ENCODE measurements at places on chromosomes 2 and 18.

GRCh38 chr2:219916726-219917440, 289.5 kb downstream of the SLC4A3 start:
- DNase-seq: no peak

DNA sequence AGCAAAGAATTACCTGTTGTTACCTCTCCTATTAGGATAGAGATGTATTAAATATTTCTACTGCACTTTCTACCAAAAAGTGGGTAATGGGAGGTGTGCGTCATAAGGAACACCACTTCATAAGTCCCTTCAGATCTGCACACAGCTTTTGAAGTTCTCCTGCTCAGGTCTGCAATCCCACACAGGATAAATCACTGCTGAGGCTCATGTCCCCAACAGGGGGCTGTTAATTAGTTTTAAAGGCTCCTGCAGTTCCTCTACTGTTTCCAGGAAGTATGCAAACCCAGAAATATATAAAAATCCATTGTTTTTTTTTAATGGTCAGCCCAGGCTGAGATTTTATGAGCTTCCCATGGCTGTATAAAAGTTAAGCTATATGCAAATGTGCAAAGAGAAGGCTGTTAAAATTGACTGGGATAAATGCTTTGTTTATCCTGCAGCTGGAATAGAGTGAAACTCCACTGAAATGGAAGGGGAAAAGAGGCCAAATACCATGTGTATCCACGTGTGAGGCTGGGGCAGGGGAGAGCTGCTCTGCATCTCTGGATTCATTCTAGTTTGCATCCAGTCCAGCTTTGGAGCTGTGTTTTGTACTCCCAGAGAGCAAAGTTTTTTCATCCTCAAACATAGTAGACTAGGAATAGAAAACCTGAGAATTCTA, 903.7 kb downstream of the TDRD15 start:
- DNase-seq: no peak

GRCh38 chr2:119142824-119143223, 15.7 kb downstream of the C1QL2 start:
- no peak for DNase-seq

DNA sequence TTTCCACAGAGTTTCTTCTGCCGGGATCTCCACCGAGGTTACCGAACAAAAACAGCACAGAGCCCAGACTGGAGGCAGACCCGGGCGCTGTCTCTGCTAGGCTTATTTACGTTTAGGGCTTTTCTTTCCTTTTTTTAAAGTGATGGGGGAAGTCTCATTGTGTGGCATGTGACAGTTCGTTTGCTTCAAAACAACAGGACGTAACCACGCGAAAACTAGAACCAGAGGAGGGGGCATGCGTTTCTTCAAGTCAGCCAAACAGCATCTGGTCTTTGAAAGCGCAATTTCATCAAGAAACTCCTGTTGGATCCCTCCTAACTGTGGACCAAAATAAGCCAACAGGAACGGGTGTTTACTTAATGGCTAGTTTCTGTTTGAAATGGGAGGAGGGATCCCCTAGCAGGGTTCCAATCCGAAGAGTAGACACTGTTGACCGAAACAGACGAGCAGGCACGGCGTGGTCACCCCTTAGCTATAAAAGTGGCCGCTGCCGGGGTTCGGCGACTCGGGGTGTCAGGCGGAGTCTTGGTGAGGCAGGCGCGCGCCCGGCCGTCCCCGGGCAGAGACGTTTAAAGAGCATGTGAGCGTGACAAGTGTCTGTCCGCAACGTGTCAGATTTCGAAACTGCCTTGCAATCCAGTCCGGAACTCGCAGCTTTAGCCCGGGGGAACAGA, 997 bp upstream of the TGIF1 start:
- peak; percentile 84 for DNase-seq

DNA sequence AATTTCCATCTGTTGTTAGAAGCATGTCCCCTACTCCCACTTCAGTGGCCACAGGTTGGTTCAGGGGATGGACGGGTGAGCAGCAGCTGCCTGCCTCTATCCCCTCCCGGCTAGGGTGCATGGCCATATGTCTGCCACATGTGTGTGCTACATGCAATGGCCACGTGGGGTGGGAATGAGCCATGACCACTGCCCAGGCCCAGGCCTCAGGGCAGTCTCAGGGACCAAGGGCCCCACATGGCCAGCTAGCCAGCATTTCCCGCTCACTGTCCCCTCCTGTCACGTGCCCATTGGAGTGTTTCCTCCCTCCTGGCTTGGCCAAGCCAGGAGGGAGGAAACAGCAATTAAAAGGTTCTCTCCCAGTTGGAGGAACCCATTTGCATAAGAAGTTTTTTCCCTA, 117.1 kb downstream of the KCNS3 start:
- DNase-seq: no peak

DNA sequence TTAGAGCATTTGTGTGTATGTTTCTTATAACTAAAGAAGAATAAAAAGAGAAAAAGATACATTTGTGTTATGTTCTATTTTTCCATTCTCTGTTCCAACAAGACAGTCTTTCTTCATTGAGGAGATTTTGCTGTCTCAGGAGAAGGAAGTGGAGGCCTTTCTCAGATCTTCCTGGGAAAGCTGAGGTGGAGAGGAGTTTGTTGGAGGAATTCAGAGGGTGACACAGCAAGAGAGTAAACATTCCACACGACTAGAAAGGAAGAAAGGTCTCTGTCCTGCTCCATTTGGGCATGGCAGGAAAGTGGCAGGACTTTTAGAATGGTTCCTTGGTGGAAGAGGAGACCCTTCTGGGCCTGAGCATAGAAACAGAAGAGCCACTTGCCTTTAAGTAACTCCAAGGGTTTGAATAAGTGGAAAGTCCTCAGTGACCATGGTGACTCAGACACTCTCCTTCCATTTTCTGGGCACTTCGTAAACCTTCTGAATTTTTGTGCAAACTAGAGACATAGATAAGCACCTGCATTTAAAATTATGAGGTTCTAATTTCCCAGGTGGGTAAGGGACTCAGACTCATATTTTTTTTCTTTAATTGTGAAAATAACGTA, 52.3 kb upstream of the COL5A2 start:
- DNase-seq: no peak
